PC-3 (cell line): ENCODE measurements at places on chromosomes 3 and 15. TPM values are rescaled to one million over a fixed set of nuclear protein-coding genes. Genes with fewer than 3 reads are reported as not detected.

RARB gene
- not detected in 2 replicates for total RNA-seq

- no peaks in the 10 kb centered on the region for H3K4me1 ChIP-seq
- no peak overlapping the region for H3K27ac ChIP-seq
- H3K27me3 ChIP-seq: no peaks in the 10 kb centered on the region
- no peaks in the 10 kb centered on the region for H3K36me3 ChIP-seq
- DNase-seq: no peak
- no peak overlapping the region for H3K4me3 ChIP-seq
Measured at GRCh38 chr3:184896336-184896735, 84.4 kb downstream of the VPS8 start.

DNA sequence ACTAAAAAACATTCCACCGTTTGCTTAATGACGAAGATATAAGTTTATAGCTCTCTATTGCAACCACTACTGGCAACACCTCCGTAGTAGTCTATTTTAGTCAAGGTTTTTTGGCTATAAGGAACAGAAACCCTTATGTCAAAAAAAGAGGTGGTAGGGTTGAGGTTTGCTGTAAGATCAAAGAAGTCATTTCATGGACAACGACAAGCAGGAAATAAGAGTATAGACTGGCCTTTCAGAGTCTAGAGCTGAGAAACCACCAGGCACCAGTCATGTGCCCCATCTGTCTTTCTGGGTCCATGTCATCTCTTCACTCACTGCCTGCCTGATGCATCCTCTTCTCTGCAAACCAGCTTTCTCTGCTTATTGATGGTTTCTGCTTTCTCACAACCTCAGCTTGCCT is 42.7 kb downstream of the THBS1 start:
- H3K27ac ChIP-seq: no peak overlapping the region
- H3K27me3 ChIP-seq: no peaks in the 10 kb centered on the region
- no peaks in the 10 kb centered on the region for H3K36me3 ChIP-seq
- H3K4me3 ChIP-seq: no peak overlapping the region
- DNase-seq: no peak

DNA sequence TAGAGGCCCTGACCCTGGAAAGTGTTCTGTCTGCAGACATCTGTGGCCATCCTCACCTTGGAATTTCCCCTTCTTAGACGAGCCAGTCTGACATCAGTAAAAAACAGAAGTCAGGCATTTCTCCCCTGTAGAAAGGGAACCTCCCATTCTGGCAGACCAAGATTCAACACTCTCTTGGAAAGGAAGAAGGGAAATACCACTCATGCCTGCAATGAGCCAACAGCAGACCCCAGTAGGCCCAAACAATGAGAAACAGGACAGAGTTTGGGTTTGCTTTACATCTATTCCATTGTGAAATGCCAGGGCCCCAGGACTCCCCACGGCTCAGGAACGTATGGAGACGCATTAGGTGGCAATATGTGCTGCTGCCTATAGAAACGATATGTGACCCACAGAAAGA is 264.0 kb upstream of the NSMCE3 start:
- no peak for DNase-seq
- H3K36me3 ChIP-seq: no peaks in the 10 kb centered on the region
- H3K27ac ChIP-seq: no peak overlapping the region

DNA sequence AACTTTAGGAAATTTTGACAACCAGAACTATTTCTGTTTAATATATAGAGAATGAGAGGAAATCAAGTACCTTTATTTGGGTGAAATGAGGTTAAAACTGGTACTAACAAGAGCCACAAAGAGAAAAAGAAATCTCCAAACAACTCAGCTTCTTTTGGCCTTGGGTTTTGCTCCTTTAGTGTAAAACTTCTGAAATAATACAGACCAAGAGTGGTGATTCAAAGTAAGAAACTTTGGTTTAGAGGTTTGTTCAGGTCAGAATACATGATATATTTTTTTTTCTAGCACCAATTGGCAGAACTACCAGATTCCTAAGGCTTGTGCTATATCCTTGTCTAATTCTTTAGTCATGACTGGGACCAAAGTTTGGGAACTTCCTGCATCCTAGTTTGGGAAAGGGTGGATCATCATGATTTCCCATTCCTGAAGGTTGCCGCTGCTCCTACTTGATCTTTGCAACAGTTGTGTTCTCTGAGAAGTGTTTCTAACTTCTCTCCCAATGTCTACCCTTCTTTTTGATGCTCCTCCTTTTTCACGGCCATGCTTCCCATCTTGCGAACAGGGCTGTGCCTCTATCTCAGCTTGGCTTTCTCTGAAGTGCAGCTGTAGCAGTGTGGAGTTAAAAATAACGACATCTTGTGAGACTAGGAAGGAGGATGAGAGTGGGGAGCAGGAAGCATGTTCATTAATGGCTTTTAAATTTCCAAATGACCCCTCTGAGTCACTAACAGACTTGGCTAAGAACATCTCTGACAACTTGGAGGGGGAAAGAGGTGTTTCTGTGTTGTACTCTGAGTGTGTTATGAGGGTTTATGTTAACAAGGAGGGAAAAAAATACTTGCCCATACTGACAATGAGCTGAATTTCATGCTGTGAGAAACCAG is 87.7 kb downstream of the KCNAB1 start:
- no peaks in the 10 kb centered on the region for H3K36me3 ChIP-seq
- no peaks in the 10 kb centered on the region for H3K27me3 ChIP-seq
- DNase-seq: peak; percentile 60
- peaks cover 27% of the 10 kb centered on the region for H3K4me1 ChIP-seq

GATM gene
- 0.86 and 0.87 TPM in 2 replicates for total RNA-seq

ST6GAL1 gene
- total RNA-seq: 8.6 and 9.4 TPM in 2 replicates

DNA sequence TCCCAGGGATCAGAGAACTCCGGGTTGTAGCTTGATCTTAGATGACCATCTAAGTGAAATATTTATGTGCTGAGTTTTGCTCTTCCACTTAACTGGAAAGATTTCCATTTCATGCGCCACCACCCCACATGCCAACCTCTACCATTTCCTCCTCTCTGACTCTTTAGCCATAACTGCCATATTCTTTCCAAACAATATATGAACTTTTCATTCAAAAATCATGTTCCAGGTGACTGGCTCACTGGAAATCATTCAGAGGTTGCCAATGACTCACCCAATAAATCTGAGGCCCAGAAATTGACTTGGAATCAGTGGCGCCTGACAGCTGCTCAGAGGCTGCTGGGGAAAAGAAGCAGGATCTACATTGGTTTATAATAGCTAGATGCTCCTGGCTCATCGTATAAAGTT is 31.6 kb upstream of the FAM174B start:
- no peak overlapping the region for H3K4me3 ChIP-seq
- DNase-seq: peak; percentile 85
- H3K27ac ChIP-seq: peak overlapping the region; percentile 40
- H3K36me3 ChIP-seq: no peaks in the 10 kb centered on the region
- H3K27me3 ChIP-seq: no peaks in the 10 kb centered on the region
- H3K4me1 ChIP-seq: peaks cover 17% of the 10 kb centered on the region

DNA sequence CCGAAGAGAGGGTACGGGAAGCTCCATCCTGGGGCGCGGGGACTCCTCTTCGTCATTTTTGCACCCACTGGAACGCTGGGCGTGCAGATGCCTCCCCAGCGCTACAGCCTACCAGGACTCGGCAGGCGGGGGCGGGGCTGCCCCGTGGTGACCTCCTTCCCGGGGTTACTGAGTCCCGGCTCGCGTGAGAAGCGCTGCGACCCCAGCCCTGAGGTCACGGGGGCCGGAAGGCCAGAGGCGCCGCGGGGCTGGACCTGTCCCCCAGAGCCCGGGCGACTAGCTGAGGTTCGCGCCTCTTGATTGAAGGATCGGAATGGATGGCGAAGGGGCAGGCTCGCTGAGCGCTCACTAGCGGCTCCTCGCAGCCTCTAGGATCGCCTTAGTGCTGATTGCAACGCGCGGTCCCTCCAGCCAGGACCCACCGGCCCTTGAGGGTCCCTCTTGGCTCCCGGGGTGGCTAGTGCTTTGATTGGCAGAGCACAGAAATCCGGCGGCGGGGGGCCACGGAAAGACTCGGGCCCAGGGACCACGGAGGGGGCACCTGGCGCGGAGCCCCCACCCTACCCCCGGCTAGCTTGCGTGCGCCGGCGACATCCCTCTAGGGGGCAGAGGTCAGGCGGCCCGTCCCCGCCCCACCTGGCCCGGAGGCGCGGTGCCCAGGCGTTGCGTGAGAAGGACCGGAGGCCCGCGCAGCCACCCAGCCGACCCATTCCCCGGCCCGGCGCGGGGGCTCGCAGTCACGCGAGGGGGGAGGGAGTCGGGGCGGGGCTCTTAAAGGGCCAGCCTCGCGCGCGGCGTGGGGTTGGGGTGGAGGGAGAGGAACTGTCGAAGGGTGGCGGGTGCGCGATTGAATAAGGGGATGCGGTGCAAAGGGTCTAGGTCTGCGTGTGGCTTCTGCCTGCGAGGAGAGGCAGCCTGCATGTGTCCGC is 781 bp upstream of the CYP1A1 start:
- H3K27me3 ChIP-seq: no peaks in the 10 kb centered on the region
- no peaks in the 10 kb centered on the region for H3K36me3 ChIP-seq
- H3K4me1 ChIP-seq: peaks cover 8% of the 10 kb centered on the region; the same call in 1 of the 2 replicates
- peak; percentile 17 for DNase-seq
- peak overlapping the region; percentile 71 for H3K4me3 ChIP-seq

GRCh38 chr15:57947781-57948180 is 117.7 kb downstream of the ALDH1A2 start:
- H3K4me3 ChIP-seq: no peak overlapping the region
- H3K27ac ChIP-seq: no peak overlapping the region
- H3K4me1 ChIP-seq: no peaks in the 10 kb centered on the region

GASK1A gene
- total RNA-seq: 1.9 and 2.5 TPM in 2 replicates

SLCO2A1 gene
- total RNA-seq: not detected in 2 replicates

RHOV gene
- 39.5 and 52.2 TPM in 2 replicates for total RNA-seq

- H3K4me3 ChIP-seq: no peak overlapping the region
- no peaks in the 10 kb centered on the region for H3K27me3 ChIP-seq
- peaks cover 12% of the 10 kb centered on the region for H3K4me1 ChIP-seq
- DNase-seq: no peak
- no peaks in the 10 kb centered on the region for H3K36me3 ChIP-seq
Measured at GRCh38 chr3:31772758-31773473, 208.1 kb downstream of the OSBPL10 start.

OR4M2 gene
- total RNA-seq: not detected in 2 replicates

DNA sequence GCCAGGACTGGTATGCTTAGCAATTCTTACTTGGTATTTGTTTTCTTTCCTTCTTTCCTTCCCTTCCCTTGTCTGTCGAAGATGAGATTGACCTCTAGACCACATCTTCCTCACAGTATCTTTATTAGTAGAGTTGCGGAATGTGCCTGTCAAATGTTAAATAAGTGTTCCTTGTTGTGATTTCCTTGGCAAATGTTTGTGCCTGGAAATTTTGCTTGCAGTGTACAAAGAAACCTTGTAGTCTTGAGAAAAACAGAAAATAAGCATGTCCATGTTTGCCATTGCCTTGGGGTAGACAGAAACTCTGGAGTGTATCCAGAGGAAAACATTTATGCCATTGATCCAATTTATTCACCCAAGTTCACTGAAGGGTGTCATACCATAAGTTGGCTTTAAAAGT is 79.5 kb upstream of the ZNF385D start:
- H3K27ac ChIP-seq: no peak overlapping the region
- DNase-seq: no peak
- H3K4me1 ChIP-seq: peaks cover 10% of the 10 kb centered on the region; the same call in 1 of the 2 replicates
- H3K4me3 ChIP-seq: no peak overlapping the region
- no peaks in the 10 kb centered on the region for H3K27me3 ChIP-seq
- no peaks in the 10 kb centered on the region for H3K36me3 ChIP-seq

NANOGP8 gene
- not detected in 2 replicates for total RNA-seq

GRCh38 chr3:185995352-185995751 is 57.5 kb upstream of the TRA2B start:
- H3K36me3 ChIP-seq: no peaks in the 10 kb centered on the region
- no peak overlapping the region for H3K27ac ChIP-seq
- H3K4me1 ChIP-seq: no peaks in the 10 kb centered on the region

UCN2 gene
- 0.81 and 0.91 TPM in 2 replicates for total RNA-seq
